Glomerular endothelial cell (primary cell): ENCODE measurements at places on chromosomes 16 and 17. TPM values are rescaled to one million over a fixed set of nuclear protein-coding genes. Genes with fewer than 3 reads are reported as not detected.

DNA sequence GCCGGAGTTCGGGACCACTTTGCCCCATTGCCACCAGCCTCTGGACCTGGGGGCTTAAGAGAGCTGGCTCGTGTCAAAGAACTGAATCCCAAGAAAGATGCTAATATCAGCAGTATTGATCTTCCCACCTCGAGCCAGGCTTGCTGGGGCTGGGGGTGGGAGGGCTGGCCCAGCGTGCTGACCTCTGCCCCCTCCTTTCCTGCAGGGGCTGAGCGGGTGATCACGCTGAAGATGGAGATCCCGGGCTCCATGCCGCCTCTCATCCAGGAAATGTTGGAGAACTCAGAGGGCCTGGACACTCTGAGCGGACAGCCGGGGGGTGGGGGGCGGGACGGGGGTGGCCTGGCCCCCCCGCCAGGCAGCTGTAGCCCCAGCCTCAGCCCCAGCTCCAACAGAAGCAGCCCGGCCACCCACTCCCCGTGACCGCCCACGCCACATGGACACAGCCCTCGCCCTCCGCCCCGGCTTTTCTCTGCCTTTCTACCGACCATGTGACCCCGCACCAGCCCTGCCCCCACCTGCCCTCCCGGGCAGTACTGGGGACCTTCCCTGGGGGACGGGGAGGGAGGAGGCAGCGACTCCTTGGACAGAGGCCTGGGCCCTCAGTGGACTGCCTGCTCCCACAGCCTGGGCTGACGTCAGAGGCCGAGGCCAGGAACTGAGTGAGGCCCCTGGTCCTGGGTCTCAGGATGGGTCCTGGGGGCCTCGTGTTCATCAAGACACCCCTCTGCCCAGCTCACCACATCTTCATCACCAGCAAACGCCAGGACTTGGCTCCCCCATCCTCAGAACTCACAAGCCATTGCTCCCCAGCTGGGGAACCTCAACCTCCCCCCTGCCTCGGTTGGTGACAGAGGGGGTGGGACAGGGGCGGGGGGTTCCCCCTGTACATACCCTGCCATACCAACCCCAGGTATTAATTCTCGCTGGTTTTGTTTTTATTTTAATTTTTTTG is 8.5 kb downstream of the GJD3 start:
- DNase-seq = no peak

- no peak for DNase-seq
Measured at GRCh38 chr17:792277-792676, 10.1 kb downstream of the MRM3 start.

GRCh38 chr17:62597920-62598319 is 29.6 kb upstream of the MRC2 start:
- DNase-seq = no peak

- DNase-seq = no peak
Measured at GRCh38 chr17:45269912-45270311, 8.0 kb upstream of the SPATA32 start.

GRCh38 chr17:74062234-74062633 is 141.2 kb upstream of the RPL38 start:
- no peak for DNase-seq

GRCh38 chr16:54878301-54878700 is 52.4 kb upstream of the IRX5 start:
- DNase-seq = no peak

DNA sequence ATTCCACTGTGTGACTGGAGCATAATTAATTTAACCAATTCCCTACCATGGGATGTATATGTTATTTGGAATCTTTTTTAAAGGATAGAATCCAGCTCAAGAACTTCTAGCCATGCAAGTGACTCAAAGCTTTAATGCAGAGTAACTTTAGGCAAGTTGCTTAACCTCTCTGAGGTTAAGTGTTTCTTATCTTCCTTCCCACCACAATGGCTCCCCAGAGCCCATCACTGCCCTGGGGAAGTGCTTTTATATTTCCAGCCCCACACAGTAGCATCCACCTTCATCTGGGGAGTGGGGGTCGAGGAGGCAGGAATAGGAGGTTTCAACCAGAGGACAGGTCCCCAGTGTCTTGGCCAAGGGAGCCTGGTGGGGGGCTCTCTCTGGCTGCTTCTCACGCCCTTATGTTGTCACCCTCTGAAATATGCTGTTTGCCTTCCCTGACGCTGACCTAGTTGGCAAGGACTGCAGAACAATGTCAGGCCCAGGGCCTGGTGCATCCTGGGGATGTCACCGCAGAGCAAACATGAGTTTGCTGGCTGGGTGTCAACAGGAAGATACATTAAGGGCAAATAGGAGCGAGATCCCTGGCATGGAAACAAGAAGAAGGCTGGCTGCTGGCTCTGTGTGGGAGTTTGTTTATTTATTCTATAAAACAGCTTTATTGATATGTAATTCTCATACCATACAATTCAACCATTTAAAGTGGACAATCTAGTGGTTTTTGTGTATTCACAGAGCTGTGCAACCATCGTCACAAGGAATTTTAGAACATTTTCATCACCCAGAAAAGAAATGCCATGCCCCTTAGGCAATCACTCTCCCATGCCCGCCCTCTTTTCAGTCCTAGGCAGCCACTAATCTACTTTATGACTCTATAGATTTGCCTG is 46.6 kb upstream of the WSB1 start:
- no peak for DNase-seq

DNA sequence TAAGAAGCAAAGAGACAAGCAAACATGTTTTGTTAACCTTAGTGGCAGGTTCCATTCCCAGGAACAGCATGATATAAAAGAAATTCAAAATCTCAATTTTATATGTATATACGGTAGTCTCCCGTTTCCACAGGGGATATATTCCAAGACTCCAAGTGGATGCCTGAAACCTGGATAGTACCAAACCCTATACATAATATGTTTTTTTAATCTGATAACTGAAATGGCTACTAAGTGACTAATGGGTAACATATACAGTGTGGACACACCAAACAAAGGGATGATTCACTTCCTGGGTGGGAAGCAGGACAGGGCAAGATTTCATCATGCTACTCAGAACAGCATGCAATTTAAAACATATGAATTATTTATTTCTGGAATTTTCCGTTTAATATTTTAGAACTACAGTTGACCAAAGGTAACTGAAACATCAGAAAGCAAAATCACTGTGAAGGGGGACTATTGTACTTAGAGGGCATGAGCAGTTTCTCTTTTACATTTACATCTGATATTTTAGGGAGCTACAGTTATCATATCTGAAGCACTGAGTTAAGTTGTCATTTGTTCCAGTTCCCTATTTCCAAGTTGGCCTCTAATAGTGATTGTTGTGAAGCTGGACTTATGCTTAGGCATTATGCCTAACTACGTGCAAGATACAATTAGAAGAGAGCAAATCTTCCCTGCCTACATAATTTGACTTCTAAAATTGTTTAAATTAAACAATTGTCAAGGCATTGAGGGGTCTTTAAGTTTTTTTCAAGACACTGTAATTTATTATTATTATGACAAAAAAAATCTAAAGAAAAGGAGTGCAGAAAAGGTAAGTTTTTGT is 34.1 kb upstream of the ABCA6 start:
- no peak for DNase-seq

DNA sequence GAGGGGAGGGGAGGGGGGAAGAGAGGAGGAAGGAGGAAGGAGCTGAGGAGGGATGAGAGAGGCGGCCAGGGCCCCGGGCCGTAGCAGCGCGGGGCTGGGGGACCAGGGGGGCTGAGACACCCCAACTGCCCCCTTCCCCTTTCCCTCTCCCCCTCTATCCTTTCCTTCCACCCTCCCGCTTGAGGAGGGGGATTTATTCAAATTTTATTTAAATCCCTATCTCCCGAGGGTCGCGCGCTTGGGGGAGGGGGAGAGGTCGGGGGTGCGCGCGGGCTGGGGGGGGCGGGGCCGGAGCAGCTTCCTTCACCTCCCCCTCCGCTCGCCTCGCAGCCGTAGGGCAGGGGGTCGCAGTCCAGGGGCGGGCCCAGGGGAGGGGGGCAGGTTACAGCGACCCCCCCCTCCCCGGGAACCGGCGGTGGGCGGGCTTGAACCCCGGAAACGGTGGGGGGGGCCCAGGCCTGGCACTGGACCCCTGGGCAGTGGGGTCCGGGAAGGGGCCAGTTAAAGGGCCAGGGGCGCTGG is at the start of gene FBXL19:
Gene FBXL19, plus strand, starts transcription at position 19 of the 522 bp plus-strand sequence. CDS start 2,183 bp downstream, outside the sequence.
- DNase-seq = no peak

GRCh38 chr17:8118769-8119580 is 661 bp upstream of the ALOXE3 start:
- DNase-seq = peak; percentile 54

DNA sequence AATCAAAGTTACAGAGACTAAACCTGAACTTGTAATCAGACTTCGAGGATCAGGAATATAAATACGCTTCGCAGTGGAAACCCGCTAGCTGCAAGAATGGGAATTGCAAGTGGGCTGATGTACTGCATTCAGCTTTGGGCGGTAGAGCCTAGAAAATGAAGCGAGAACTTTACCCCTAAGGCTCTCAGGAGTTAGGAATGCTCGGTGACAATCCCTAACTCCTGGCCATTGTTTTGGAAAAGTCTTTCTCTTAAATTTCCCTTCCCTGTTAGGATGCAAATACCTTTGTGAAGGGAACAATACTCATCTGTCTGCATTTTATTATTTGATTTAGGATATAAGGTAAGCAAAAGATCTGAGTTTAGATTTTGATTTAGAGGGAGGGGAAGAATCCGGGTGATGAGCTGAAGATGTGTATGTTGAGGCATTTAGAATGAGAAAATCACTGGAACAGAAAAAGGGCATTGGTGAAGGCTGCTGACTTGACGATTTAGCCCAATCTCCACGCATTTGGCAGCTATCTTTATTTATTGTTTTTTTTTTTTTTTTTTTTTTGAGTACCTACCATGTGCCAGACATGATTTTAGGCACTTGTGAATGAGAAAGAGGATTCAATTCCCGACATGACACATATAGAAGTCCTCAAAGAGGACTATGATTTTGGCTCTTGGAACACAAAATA is 2.2 kb upstream of the TOX3 start:
- DNase-seq = no peak

DNA sequence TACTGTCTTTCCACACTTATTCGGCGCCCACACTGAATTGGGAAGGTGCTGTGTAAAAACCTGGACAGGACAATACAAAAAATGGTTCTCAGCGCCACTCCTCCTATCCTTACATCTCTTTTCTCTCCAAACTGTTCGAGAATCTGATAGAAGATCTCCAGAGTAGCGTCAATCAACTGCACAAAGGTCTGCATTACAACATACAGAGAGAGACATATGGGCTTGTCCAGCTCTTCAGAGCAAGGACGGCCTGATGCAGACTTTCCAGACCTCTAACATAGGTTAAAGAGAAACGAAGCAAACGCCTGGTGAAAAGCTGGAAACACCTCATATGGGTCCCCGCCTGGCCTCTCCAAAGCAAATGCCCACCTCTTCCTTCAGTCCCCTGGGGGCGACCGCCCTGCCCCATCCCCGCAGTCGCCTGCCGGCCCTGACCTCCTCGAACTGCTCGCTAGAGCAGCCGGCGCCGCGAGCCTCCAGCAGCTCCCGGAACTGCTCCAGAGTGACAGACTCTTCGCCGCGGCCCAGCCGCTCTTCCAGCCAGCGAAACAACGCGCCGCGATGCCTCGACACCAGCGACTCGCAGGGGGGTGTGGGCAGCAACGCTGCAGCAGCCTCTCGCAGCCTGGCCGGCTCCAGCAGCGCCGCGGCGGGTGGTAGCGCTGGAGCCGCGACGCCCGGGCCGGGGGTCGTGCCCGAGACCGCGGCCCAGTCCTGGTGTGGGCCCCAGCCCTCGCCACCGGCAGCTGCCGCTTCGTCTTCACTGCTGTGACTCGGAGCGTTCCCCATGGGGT is 526 bp downstream of the ZZEF1 start:
- no peak for DNase-seq

DNA sequence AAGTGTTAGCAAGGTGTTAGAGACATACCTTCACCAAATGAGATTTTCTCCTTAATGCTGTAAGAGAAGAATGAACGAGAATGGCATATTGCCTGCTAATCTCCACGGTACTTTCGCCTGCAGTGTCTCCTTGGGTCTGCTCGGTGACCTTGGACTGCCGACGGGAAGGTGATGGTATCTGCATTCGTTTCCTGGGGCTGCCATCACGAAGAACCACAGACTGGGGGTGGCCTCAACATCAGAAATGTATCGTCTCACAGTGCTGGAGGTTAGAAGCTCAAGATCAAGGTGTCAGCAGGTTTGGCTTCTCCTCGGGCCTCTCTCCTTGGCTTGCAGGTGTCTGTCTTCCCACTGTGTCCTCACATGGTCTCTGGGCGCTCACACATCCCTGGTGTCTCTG is 86.3 kb upstream of the TNRC6C start:
- DNase-seq = no peak

DNA sequence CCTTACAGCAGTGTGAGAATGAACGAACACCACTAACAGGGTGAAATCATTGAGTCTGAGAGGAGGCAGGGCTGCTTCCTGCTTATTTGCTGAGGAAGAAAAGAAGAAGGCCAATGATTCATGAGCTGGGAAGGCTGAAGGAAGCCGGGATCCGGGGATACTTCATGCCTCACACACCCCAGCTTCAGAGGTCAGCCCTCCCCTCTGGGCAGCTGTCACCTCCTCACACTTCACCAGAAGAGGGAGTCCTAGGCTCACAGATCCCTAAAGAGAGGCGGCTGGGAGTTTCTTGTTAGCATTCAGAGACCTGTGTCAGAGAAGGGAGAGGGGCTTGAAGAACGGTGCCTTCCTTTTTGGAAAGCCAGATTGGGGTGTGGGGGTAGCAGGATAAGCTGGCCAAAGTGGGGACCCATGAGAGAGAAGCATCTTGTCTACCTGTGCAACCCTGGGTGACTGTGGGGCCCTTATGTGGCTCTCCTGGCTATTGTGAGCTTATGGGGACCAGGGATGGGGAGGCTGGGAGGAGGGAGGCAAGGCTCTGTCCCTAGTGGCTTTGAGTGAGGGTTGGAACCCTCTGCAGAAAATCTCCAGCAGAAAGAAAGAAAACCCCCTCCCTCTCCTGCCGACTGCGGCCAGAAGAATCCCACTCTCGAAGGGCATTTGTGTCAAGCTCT is 94.6 kb downstream of the RGS9 start:
- DNase-seq = peak; percentile 54

- no peak for DNase-seq
Measured at GRCh38 chr16:50815382-50815781, 73.5 kb downstream of the CYLD start.

DNA sequence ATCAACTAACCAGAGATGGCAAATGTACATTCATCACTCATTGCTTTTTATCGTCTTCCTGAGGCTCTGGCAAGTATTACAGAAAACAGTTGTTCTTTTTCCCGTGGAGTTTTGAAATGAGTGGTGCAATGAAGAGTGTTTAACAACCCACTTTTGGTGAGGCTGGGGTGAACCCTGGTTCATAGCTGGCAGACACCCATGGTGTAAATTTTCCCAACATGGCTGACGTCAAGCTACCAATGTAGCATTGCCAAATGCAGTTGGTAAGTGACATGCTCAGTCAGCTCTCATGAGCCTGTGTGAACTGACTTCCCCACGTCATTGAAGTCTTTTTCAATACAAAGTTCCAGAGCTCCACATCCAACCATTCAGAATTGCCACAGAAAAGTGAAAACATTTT is 386.2 kb downstream of the TMEM114 start:
- DNase-seq = no peak

GRCh38 chr16:29911676-29912010 is 11.4 kb downstream of the ASPHD1 start:
- DNase-seq = no peak

Gene KLHL10
- total RNA-seq = not detected in 2 replicates

Gene FSCN2
- total RNA-seq = 0.29 and 0.64 TPM in 2 replicates

Gene MLST8
- total RNA-seq = 63.4 and 63.9 TPM in 2 replicates

Gene NT5M
- 2.7 TPM in 2 replicates for total RNA-seq

Gene LGALS9C
- total RNA-seq = not detected in 2 replicates

Gene CDRT15
- total RNA-seq = not detected in 2 replicates

Gene MEOX1
- 1.9 TPM in 1 of 2 replicates, not detected in the other for total RNA-seq

Gene PRRT2
- 0.41 and 0.44 TPM in 2 replicates for total RNA-seq

Gene LLGL2
- total RNA-seq = 3.4 and 8.5 TPM in 2 replicates

Gene CCL15
- not detected in 2 replicates for total RNA-seq

Gene CTRB1
- total RNA-seq = not detected in 2 replicates

Gene HES7
- not detected in 2 replicates for total RNA-seq
